ENCODE measurements at places on chromosomes 3 and 15.

GRCh38 chr3:190443257-190443656 lies 6.4 kb downstream of the TMEM207 start:
- no peak for DNase-seq

DNA sequence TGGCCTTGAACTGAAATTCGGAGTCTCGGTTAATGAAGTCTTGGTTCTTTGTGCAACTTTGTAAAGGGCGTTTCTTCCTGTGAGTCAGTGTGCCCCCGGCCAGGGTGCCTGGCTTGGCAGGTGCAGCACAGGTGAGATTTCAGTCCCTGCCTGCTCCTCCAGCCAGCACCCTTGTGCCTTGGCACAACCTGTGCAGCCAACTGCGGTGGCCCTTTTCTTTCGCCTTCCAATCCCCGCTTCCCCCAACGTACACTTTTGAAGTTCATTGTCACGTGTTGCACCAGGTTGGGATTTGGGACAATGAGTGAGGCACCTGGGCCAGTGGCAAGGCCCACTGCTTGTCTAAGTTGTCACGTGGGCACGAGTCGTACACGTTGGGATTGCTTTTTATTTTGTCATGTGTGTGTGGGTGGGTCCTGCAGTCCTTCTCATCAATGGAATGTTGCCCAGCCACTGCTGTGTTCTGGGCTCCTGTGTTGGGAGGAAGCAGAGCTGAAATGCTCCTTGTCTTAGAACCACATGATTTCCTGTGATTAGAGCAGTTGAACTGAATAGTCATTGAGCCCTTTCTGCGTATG lies 242.9 kb upstream of the BHLHE40 start:
- no peak for DNase-seq

- no peak for DNase-seq
These were observed 191.4 kb downstream of the RPLP1 start for GRCh38 chr15:69643971-69644370.

GRCh38 chr3:68802111-68802870 lies 130.1 kb downstream of the TAFA4 start:
- DNase-seq: no peak

DNA sequence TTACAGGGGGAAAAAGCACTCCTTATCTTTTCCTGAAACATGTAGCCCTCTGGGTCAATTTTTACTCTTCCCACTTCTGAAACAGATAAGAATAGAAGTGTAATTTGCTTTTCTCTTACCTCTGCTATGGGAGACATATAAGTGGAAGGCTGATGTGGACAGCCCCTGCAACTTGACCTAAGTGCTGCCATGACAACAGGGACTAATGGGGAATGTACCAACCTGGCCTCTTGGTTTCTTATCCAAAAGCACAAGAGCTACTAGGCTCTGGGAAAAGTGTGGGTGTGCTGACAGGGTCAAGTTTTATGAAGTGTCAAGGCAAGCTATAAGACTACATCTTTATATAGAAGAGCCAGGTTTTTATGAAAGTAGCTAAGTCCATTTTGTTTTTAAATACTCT lies 1246.5 kb downstream of the OTOL1 start:
- DNase-seq: no peak

GRCh38 chr3:122697952-122698620 lies 17.4 kb downstream of the PARP14 start:
- DNase-seq: no peak

DNA sequence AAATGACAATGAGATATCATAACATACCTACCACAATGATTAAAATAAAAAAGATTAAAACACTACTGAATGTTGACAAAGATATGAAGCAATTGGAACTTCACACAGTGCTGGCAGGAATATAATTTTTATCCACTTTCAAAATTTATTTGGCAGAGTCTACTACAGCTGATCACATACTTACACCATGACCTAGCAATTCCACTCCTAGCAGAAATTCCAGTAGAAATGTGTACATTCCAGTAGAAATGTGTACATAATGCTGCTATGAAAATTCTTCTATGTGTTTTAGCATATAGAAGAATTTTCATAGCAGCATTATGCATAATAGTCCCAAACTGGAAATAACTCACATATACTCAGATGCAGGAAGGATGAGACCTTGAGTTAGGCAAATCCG lies 43.5 kb downstream of the IFT57 start:
- DNase-seq: no peak

Measured in stimulated activated CD4-positive, alpha-beta T cell treated with anti-CD3 and anti-CD28 coated beads, Interleukin-2, amount 100 ng/mL, for 4 hours (primary cell).